HAP-1 (cell line): ENCODE measurements at places on chromosomes 3 and 15.
A peak's percentile ranks its signal among the peaks of the same experiment; 100 is the strongest.

- no peak for DNase-seq
Observed at GRCh38 chr3:130997289-130997688, 29.3 kb downstream of the ASTE1 start.

GRCh38 chr3:197961582-197961945 is 1.5 kb downstream of the LMLN start:
- no peak for DNase-seq

DNA sequence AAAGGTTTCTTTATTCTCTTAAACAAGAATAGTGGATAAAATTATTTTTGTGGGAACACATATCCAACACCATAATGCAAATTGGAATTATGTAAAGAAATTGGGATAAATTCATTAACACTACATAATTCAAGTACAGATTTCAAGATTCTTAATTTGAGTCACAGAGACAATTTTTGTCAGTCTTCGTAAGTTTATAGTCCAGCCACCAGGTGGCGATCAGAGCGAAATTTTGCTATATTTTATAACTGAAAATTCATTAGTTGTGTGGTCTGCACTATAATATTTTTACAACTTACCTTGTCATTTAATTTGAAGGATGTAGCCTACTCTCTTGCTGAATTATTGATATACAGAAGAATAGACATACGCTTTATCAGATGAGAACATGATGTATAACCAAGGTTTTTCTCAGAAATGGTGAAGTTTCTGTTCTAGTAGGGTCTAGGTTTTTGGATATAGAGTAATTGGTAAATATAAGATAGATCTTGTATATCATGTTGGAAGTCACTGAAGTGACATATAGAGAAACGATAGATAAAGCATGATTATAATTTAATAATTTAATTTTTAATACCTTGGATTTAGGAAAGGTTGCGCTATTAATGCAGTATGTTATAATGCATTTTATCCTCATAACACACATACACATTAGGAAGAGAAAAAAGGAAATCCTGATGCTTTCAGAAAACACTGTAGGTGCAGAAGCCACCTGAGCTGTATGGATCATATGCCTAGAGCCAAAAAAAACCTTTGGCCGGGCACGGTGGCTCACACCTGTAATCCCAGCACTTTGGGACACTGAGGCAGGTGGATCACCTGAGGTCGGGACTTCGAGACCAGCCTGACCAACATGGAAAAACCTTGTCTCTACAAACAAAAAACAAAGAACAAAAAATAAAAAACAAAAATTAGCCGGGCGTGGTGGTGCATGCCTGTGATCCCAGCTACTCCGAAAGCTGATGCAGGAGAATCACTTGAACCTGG is 31.7 kb downstream of the PLSCR4 start:
- peak; percentile 36 for DNase-seq

DNA sequence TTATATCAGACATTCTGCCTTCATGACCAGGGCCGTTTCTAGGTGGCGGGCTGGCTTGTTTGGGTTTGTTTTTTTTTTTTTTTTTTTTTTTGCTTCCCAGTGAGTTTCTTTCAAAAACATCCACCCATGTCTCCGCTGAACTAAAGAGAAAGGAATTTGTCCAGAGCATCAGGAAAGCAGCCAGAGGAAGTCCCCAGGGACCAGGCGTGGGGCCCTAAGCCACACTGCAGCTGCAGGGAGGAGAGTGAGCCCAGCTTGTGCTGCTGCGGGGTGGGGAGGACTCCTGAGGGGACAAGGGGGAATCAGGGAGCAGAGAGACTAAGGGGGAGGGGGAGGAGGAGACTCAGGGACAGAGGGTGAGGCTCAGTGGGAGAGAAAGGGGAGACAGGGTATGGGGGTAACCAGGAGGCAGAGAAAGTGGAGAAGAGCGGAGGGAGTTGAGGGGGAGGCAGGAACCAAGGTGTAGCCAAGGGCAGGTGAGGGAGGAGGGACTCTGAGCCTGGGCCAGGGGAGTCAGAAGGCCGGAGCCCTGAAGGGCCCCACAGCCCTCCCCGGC is 49.5 kb downstream of the CYP11A1 start:
- peak; percentile 84 for DNase-seq

- DNase-seq: no peak
Observed at GRCh38 chr3:10198761-10199649, 34.3 kb downstream of the IRAK2 start.

GRCh38 chr3:10242182-10243065 is 5.8 kb upstream of the TATDN2 start:
- DNase-seq: no peak

GRCh38 chr15:64792282-64792681 is 16.9 kb upstream of the RBPMS2 start:
- no peak for DNase-seq

GRCh38 chr3:194296454-194297263 is 54.5 kb downstream of the CPN2 start:
- DNase-seq: peak; percentile 95

DNA sequence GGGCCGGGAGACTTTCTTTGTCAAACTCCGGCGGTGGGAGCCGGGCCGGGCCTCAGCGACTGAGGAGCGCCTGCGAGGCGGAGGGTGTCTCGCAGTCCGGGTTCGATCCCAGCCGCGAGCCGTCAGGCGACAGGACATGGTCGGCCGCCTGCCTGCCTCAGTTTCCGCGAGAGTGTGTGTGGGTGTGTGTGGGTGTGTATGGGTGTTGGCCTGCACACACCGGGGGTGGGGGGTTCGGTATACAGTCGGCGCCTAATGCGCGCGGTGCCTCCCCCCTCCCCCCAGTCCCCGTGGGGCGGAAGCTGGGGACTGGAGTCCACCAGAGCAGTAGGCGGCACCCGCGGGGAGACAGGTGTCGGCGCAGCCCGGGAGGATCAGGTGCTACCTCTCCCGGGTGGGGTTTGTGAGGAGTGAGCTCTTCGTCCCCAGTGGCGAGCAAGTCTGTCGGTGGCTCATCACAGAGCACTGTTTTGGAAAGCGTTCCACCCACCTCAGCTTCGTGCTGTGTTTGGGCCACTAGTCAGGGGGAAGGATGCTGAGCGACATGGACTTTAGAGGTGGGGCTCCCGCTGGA is 246.3 kb downstream of the GOLGA6L6 start:
- no peak for DNase-seq

DNA sequence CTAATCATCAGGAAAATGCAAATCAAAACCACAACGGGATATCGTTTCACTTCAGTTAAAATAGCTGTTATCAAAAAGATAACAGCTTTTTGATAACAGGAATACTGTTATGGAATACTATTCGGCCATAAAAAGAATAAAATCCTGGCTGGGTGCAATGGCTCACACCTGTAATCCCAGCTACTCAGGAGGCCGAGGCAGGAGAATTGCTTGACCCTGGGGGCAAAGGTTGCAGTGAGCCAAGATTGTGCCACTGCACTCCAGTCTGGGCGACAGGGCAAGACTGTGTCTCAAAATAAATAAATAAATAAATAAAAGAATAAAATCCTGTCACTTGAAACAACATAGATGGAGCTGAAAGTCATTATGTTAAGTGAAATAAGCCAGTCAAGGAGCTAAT is 178.1 kb upstream of the TSC22D2 start:
- DNase-seq: no peak

DNA sequence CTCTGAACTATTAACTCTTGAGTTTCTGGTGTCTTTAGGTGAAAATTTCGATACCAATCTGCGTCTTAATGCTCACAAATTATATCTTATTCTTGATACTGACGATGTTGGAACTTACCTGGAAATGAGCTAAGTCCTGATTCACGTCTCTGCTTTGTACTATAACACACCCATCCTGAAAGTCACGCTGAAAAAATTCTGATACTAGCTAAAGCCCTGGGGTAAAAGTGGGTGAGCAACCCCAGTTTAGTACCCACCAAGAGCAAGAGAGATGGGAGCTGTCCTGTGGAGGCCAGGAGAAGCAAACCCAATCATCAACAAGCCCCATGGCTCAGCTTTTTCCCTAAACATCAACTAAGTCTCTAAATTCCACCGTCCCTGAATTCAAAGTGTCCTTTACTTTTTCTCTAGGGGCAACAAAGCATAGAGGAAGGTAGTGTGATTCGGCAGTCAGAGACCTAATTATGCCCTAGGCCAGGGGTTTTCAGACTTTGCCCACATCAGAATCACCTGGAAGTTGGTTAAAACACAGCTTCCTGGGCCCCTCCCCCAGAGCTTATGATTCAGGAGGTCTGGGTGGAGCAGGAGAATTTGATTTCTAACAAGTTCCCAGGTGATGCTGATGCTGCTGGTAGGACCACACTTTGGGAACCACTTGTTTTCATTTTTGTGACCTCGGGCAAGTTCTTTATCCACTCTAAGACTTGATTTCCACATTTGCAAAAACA is 90.2 kb downstream of the OSBPL10 start:
- DNase-seq: no peak

- no peak for DNase-seq
Observed at GRCh38 chr3:127689266-127689860, 16.6 kb downstream of the ABTB1 start.

DNA sequence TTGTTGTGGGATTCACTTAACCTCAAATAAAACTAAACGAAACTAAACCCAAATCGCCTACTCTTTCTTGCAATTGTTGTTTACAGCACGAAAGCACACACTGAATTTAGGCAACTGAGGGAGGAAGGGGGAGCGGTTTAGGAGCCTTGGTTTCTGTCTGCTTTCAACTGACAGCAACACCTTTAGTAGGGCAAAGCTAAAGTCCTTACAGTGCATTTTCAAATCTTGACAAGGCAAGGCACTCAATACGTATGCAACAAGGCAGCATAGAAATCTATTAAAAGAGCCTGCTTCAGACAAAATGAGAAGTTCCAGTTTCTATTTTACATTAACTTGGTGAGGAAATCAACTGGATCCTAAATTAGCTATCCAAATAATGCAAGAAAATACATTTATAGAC is 174.6 kb downstream of the CHST2 start:
- no peak for DNase-seq

GRCh38 chr15:46556010-46556409 is 921.2 kb downstream of the SQOR start:
- DNase-seq: no peak

DNA sequence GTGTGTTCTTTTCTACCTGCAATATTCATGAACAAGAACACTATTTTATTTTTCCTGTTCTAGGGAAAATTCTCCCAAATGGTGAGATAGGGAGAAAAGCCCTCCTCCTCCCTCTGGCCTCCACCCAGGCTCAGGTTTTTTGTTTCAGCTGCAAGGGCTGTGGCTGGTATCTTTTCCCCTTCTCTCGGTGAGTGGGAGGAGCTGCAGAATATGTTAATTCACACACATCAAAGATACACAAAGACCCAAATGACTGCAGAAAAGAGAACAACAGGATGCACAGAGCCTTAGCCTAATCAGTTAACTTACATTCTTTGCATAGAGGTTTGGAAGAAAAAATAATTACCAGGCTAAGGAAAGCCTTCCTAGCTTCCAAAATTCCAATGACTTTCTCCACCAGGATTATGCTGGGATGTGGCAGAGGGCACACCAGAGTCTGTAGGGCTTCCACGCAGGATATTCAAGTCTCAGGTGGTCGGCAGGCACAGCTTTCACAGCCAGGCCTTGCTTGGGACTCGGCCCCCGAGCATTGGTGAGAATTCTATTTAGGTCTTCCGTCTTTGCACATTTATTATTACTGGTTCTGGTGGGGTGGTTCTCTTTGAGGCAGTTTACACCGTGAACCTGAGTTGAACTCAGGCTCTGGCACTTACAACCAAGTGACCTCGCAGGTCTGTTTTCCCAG is 64.9 kb downstream of the ABHD5 start:
- DNase-seq: no peak

GRCh38 chr3:86554383-86554782 is 436.6 kb downstream of the VGLL3 start:
- no peak for DNase-seq

GRCh38 chr3:127462111-127462655 is 128.3 kb downstream of the TPRA1 start:
- no peak for DNase-seq

- DNase-seq: no peak
Observed at GRCh38 chr3:10389995-10390394, 69.1 kb upstream of the SEC13 start.

- no peak for DNase-seq
Observed at GRCh38 chr3:134704556-134704955, 53.7 kb upstream of the KY start.

- no peak for DNase-seq
Observed at GRCh38 chr15:72994534-72995177, 57.6 kb upstream of the NEO1 start.

DNA sequence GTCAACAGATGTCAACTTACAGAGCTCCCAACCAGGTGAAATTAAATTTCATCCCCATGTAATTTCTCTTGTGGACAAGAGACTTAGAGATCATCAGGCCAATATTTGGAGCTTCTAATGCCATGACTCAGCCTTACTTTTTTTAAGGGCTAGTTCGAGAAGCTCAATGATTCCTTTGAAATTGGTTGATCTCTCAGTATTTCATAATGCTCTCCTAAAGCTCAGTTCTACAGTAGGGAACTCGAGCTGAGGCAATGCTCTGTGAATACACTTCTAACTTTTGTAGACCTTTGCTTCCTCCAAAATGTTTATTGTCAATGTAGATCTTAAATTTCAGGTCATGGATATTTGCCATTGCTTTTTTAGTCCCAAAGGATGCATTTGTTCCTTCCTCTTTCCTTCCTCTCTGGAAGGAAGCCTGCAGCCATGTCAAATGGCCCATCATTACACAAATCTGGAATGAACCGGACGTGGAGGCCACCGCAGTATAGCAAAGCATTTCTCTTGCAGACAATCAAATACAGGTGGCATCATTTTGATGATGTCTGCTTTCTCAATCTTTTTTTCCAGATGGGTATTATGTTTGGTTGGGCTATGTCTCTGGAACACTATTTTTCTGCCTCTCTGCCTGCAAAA is 28.3 kb downstream of the STARD5 start:
- no peak for DNase-seq

DNA sequence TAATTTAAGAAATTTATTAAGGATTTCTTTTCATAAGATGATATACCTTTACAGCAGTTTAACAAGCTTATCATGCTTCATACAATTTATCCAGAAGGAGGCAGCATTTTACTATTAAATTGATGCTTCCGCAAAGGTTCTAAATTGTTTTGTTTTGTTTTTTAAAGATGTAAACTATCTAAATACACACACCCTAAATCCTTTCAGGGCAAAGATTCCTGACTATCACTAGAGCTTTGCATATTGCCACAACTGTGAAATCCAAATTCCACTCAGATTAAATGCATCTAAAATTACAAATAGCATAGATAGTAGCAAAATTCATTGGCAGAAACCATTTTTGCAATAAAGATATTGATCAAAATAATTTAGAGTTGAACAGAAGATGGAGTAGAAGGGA is 44.5 kb upstream of the CCNL1 start:
- peak; percentile 45 for DNase-seq

DNA sequence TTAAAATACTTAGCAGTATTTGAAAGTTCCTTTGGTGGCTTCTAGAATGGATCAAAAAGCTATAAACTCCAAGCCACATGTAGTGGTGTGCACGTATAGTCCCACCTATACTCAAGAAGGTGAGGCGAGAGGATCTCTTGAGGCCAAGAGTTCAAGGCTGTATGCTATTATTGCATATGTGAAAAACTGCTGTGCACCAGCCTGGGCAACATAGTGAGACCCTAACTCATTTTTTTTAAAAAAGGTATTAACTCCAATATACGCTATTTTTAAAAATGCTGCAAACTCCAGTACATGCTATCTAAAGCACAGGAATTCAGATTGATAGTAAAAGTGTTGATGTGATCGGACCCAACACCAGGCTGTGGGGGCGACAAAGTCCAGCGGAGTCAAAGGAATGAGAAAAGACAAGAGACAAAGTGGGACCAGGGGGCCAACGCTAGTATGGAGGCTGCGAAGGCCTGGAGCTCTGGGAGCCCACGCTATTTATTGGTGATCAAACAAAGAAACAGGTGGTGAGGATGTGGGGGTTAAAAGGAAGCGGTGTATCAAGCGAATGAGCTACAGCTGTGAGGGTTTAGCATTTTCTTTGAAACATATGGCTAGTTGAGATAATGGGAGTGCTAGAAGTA is 66.6 kb downstream of the ARIH1 start:
- no peak for DNase-seq
